ELF-1 (cell line): ENCODE measurements at places on chromosomes 2 and 18.

DNA sequence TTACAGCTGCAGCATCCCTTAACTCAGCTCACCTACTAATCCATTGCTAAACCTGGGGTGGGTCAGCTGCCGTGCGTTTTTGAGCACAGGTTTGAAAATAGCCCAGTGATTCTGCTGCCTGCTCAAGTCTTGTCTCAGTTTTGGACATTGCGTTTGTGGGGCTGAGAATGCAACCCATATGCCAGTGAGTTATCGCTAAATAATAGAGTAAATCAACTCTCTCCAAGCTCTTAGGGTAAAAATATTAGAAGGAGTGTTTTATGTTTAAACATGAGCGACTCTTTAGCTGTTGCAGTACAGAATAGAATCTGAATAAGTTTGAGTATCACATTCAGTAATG lies 2.1 kb downstream of the TSHZ1 start:
- DNase-seq, result no peak

GRCh38 chr2:224060783-224061482 lies 21.8 kb upstream of the SERPINE2 start:
- no peak for DNase-seq

GRCh38 chr18:23719634-23720201 lies 30.5 kb downstream of the LAMA3 start:
- peak; percentile 89 for DNase-seq

- no peak for DNase-seq
These were observed 21.3 kb upstream of the SPP2 start for GRCh38 chr2:234029150-234029733.

GRCh38 chr2:182381225-182381624 lies 45.6 kb downstream of the PDE1A start:
- no peak for DNase-seq

- DNase-seq, result no peak
These were observed 99.7 kb downstream of the INHBB start for GRCh38 chr2:120445449-120446143.

DNA sequence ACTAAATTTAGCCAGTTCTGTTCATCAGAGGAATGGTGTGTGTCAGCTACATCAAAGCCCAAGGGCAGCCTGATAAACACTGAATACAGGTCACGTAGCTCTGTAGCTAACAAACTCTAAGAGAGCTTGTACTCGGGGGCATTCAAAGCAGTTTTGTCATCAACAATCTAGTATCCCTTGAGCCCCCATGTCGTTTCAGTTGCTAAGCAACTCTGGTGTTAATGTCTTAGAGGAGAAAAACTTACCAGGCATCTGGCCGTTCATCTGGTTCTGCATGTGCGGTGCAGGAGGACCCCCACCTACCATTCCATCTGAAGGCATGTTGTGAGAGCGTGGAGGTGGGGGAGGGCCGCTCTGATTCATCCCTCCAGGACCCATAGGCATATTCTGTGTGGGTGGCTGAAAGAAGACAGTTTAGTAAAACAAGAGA lies 33.1 kb downstream of the SS18 start:
- DNase-seq, result peak; percentile 35

DNA sequence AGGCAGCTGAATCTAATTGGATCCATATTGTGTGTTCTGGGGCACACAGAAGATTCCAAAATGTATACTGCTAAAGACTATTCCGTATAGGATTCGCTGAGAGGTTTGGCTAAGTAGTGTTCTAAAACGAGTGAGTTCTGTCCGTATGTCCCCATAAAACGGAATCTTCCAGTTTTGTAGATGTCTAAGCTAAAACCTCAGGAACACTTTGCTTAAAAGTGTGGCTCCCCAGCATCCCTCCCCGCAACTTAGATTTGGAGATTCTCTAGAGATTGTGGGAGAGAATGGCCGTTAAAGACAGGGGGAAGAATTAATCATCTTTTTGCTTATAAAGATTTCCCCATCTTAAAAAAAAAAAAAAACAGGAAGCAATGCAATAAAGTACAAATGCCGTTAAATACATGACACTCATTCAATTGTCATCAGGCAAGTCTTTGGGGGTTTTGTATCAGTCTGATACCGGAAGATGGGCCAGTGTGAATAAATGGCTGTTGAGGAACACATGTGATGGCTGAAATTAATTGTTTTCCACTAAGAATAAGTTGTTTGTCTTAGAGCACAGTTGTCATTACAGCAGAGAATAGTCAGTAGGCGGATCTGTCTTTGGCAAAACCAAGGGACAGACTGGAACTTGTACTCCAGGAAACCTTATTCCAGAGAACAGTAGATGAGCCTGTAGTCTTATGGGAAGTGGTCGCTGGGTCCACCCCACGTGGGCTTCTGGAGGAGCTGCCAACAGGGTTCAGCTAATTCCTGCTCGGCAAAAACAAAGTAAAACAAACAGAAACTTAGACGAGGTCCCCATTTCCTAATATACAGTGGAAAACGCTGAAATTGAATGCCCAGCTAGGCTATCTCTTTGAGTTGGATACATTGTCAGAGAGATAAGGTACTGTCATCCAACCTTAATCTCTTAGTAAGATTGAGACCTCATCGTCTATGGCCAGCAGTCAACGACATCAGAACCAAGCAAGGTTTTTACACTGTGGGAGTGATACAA lies 1.7 kb downstream of the EMILIN2 start:
- DNase-seq, result no peak

- DNase-seq, result no peak
These were observed 50.1 kb downstream of the UBR3 start for GRCh38 chr2:169877398-169877797.

GRCh38 chr2:42962508-42962953 lies 170.1 kb upstream of the HAAO start:
- DNase-seq, result no peak

GRCh38 chr2:128643221-128644065 lies 324.8 kb upstream of the HS6ST1 start:
- DNase-seq, result no peak

- no peak for DNase-seq
These were observed 329.9 kb downstream of the DYSF start for GRCh38 chr2:71783215-71783614.

DNA sequence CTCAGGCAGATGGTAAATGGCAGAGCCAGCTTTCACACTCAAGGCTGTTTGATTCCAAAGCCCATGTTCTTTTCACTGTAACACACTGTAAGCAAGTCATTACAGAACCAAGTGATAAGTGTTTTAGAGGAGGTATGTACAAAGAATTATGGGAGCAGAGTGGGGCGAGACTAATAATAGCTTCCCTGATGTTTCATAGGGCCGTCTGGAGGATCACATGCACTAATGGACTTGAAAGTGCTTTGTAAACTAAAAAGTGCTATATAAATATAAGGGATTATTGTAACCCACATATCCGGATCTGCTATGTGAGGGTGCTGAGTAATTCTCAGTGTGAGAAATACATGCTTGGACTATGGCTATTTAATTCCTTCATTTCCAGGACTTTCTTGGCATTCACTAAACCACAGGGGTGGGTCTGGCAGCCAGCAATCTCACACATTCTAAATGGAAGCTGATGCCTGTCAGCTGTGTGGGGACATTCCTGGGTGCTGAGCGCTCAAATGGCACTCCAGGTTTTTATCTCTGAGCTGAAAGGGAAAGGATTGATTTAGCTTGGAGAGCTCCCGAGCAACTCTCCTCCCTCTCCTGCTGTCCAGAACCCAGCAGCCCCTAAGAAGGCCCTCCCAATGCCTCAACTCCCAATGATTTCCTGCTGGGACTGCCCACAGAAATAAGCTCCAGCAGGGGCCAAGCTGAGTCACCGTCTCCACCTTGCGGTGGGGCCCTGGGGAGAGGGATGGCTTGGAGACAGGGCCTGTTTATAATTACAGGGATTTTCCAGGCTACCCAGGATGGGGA lies 222.8 kb downstream of the SOX11 start:
- peak; percentile 93 for DNase-seq

GRCh38 chr2:21740484-21740883 lies 616.7 kb downstream of the TDRD15 start:
- no peak for DNase-seq

DNA sequence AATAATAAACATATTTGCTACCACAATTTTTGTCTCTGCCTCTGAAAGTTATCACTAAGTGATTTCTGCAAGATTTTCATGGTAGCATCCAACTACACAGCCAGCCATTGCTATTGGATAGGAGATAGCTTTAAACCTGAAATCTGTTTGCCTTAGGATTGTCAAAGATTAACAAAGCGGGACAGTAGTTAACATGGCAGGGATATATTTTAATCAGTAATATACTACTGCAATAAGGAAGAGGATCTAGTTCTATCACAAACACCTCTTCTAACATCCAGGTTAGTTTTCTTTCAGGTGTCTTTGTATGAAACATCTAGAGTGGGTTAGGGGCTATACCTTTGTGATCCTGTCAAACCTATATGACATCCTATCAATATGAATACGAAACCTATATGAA lies 641.3 kb downstream of the DPP10 start:
- no peak for DNase-seq

GRCh38 chr2:159658881-159659873 lies 42.8 kb upstream of the BAZ2B start:
- no peak for DNase-seq
